Skeletal muscle cell (primary cell): ENCODE measurements at places on chromosomes 5 and 9.
A peak's percentile ranks its signal among the peaks of the same experiment; 100 is the strongest.

DNA sequence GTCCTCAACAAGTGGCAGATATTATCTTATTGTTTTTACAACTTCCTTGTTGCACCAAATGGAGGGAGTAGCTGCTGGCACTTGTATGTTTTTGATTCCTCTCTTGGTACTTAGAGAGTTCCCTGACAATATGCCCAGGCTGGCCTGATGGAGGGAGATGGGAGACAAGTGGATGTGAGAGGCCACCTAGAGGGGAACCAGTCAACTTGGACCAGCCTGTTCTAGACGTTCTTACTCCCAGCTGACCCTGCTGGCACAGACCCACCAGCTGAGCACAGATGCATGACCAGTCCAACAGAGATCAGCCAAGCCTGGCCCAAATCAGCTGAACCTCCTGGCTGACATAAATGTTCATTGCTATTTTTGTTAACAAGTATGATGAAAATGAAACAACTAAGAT is 60.9 kb upstream of the GDNF start:
- peak; percentile 23 for DNase-seq

- DNase-seq = no peak
Observed at GRCh38 chr5:134464988-134465815, 53.5 kb upstream of the CDKN2AIPNL start.

DNA sequence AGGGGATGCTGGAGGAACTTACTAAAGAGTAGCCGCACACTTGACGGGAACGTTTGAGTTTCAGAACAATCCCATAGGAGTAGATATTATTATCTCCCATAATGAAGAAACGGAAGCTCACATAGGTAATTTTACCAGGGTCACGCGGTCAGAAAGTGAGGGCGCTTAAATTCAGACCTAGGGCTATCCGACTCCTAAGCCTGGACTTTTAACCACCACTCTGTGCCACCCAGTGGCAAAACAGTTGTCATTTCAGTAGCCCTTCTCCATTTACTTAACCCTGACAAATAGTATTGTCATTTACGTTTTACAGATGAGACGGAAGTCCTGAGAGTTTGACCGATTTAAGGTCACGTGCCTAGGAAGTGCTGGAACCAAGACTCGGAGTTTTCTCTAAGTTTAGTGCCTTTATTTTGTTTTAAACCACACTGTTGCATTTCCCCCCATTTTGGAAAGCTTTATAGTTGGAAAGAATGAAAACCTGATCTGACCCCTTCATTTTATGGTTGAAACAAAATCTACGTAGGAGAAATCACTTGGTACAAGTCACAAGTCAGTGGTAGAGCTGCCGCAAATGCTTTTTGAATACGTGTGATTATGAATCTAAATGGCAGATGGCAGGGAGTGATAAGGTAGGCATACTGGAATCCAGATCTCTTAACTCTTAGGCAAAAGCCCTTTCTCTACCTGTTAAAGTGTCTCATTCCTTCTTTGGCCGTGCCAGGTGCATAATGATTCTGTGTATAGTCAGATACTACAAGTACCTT is 650 bp downstream of the MRRF start:
- no peak for DNase-seq

DNA sequence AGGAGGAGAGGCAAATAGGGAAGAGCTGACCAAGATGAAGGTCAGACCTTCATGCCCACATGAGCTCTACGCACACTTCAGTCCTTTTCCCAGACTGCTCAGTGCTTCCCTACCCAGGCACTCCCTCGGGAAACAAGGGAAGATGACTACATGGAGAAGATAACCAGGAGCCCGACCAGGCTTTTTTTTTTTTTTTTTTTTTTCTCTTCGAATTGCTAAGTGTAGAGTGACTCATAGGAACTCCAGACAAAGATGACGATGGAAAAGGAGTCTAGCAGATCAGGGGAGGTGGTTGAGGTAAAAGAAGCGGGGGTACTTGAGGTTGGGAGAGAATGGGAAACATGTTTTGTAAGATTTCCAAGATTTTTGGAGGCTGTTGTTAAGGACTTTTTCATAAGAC is 526.1 kb downstream of the BNC2 start:
- DNase-seq = peak; percentile 91

- DNase-seq = peak; percentile 87
Observed at GRCh38 chr5:56909294-56910209, at the start of gene SETD9. Gene SETD9 (plus strand): TSS chr5:56909596. CDS start chr5:56909646, 50 bp downstream.

- DNase-seq = no peak
Observed at GRCh38 chr9:90808890-90809685, 7.5 kb downstream of the SYK start.

GRCh38 chr9:115142090-115142489 is 24.1 kb upstream of the TNC start:
- no peak for DNase-seq

- no peak for DNase-seq
Observed at GRCh38 chr9:132789719-132790118, 88.4 kb downstream of the AK8 start.

DNA sequence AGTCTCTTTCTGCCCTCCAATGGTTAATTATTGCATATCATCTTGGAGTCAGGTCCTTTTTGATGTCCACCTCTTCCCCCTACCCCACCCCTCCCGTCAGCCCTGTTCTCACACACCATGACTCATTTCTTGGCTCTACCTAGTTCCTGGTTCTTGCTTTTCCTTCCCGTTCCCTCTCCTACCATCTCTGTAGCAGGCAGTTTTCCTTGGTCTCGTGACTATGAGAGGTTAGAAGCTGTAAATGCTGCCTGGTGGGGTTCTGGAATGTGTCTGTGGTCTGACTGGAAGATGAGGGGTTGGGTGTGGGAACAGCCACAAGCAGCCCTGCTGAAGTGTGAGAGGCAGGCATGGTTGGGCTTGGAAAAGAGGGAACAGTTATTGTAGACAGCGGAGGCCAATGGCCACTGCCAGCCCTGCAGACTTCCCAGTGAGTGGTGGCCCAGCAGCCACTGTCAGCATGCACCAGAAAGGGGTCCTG is 18.2 kb downstream of the SLC22A5 start:
- peak; percentile 98 for DNase-seq

GRCh38 chr5:36897616-36898015 is 21.0 kb downstream of the NIPBL start:
- DNase-seq = no peak

- DNase-seq = no peak
Observed at GRCh38 chr9:121115466-121115865, 40.7 kb downstream of the CNTRL start.

DNA sequence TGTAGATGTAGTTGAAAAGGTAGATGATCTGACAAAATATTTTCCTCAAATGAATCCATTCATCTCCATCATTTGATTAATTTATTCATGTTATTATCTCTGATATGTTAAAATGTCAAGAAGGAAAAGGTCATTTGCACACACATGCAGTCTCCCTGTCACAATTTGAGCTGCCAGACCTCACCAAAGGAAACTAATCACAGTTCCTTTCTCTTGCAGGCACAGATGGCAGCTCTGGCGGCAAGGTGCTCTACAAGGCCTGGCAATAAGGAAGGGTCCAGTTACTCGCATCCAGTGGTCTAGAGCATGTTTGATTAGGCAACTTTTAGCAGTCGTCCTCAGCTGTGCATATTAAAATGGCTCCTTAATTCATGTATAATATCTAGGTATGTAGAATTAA is 120.1 kb downstream of the FEM1C start:
- no peak for DNase-seq

GRCh38 chr9:128233817-128234406 is 30.7 kb downstream of the DNM1 start:
- DNase-seq = no peak

- peak; percentile 43 for DNase-seq
Observed at GRCh38 chr5:149731617-149732323, 1.7 kb downstream of the PPARGC1B start.

- no peak for DNase-seq
Observed at GRCh38 chr9:27600256-27600655, 27.0 kb upstream of the C9orf72 start.

- no peak for DNase-seq
Observed at GRCh38 chr5:1294835-1295649, at the start of gene TERT. Gene TERT (minus strand): TSS chr5:1295068. CDS start chr5:1294989, 79 bp downstream.

GRCh38 chr9:136926154-136926704 is 18.3 kb downstream of the FBXW5 start:
- DNase-seq = no peak

GRCh38 chr9:37954581-37954981 is 50.7 kb upstream of the SLC25A51 start:
- DNase-seq = no peak

- DNase-seq = no peak
Observed at GRCh38 chr5:97266576-97266975, 83.5 kb upstream of the RIOK2 start.

DNA sequence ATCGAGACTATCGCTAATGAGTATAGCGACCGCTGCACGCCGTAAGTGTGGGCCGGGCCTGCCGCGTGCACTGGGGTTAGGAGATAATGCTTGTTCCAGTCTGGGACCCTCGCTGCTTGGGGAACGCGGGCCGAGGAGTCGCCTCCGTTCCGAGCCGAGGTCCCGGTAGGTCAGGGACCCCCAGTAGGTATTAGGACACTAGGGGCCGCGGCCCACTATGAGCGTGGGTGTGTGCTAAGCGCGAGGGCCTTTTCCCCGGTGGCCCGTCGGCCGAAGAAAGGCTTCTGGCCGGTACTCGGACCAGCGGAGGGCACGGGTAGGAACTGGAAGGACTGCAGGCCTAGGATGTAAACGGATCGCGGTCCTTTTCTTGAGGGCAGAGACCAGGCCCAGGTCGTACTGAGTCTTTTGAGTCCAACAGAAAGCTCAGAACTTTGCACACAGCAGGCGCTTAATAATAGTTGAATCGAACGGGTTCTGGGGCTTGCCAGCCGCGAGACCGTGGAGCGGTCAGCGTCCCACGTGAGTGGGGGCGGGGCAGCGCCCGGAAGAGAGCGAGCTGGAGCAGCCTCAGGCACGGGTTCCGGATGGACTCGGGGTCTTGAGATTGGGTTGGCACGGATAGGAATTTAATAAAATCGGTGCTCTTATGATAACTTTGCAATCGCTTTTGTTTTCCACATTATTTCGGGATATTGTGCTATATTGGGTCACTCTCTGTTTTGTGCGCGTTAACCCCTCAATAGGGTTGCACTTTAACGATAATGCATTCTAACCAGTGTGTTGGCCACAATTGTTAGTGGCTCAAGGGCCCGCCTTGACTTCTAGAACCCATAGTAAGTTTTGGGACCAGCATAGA is 733 bp downstream of the HSPA4 start:
- DNase-seq = no peak

DNA sequence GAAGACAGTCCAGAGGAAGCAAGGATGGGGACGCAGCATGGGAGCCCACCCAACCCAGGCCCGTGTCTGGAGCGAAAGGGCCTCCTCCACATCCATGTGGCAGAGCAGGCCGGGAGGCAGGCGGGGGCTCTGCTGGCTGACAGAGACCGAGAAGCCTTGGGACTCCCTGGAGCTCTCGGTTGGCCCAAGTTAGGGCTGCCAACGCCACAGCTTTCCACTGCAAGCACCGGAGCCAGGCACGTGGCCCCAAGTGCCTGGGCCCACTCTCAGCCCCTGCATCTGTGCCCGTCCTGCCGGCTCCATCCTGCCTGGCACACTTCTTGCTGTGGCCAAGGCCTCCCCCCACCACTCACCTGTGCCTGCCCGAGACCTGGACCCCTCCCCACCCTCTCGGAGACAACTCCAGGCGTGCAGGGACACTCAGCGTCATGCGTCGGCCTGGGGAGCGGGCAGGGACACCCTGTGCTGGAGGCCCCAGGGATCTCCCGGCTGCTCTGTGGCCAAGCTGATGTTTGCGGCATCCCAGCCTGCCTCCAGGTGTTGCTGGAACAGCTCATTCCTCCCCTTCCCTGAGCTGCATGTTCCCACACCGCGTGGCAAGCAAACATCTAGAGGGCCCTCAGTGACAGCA is 31.5 kb downstream of the SLC6A3 start:
- DNase-seq = no peak

- no peak for DNase-seq
Observed at GRCh38 chr5:142307146-142307890, 17.5 kb downstream of the SPRY4 start.

- DNase-seq = no peak
Observed at GRCh38 chr9:28887188-28887884, 1314.1 kb upstream of the C9orf72 start.

DNA sequence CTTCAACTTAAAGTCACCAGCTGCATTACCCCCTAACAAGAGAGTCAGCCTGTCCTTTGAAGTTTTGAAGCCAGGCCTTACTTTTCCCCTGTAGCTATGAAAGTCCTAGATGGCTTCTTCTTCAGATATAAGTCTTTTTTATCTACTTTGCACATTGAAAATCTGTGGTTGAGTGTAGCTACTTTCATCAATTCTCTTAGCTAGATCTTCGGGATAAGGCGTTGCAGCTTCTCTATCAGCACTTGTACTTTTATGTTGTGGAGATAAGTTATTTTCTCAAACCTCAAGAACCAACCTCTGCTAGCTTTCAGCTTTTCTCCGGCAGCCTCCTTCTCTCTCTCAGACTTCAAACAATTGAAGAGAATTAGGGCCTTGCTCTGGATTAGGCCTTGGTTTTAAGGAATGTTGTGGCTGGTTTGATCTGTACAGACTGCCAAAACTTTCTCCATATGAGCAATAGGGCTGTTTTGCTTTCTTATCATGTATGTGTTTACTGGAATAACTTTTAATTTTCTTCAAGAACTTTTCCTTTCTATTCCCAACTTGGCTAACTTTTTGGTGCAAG is 21.6 kb downstream of the CATSPER3 start:
- DNase-seq = no peak

- DNase-seq = no peak
Observed at GRCh38 chr9:92647671-92648473, 22.1 kb downstream of the IPPK start.

DNA sequence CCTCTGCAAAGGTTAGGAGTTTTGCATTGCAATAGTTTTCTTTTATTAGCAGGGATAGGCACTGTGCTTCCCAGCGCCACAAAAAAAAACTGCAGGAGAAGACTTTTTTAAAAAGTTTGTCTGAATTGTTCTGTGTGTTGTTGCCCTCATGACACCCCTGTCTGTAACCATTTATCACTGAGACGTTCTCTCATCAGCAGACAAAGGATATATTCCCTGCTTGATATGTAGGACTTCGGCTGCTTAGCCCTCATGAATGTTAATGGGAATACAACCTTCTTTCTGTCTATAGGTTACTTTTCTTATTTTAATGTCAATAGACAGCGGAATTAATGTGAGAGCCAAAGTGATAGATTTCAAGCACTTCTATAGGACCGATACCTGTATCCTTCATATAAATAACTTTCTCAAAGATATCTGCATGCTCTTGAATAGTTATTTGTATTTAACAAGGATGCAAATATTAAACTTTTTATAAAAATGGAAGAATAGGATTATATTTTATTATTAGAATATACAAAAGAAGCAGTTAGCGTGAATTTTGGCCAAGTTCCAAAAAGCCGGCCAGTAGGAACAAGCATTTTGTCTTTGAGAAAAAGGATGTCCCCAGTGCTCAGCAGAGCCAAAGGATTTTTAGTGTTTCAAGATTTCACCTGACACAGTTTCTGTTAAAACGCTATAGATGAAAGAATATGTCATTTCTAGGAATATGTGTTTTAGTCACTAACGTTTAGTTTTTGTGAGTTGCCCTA is 1.5 kb upstream of the LYSMD3 start:
- DNase-seq = no peak
